ENCODE measurements at places on chromosomes 1 and 21.

DNA sequence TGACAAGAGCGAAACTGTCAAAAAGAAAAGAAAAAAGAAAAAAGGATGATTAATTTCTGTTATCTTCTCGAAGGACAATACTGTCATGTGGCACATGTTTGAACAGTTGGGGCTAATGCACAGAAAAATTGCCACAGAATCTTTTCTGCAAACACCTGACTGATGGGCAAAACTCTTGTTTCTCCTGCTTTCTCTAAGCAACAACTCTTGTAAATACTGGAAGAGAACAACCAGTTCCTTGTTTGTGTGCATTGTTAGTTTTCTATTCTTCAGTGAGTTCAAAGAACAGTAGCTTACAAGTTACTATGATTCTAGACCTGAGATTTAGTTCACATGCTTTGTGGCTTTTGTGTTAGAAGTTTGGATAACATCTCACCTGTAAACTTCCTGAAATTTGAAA, 60.7 kb downstream of the CDC14A start:
- no peak for DNase-seq

DNA sequence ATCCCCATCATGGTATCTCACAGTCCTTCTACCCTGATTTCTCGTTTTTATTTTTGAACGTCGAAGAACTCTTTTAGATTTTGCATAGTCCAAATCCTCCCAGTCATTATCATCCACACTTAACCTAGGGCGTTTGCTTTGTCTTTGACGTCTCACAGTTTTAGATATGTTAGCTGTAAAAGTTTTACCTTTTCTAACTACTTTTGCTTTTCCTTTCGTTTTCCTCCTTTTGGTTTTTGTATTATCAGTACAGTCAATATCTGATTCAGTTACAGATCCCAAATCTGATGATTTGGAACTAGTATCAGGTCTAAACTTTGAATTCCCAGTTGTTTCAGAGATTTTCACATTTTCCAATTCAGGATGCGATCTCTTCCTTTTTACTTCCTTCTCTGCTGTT, 13.1 kb upstream of the PSMG1 start:
- no peak for DNase-seq

GRCh38 chr1:5947071-5947821, 45.0 kb downstream of the NPHP4 start:
- no peak for DNase-seq

DNA sequence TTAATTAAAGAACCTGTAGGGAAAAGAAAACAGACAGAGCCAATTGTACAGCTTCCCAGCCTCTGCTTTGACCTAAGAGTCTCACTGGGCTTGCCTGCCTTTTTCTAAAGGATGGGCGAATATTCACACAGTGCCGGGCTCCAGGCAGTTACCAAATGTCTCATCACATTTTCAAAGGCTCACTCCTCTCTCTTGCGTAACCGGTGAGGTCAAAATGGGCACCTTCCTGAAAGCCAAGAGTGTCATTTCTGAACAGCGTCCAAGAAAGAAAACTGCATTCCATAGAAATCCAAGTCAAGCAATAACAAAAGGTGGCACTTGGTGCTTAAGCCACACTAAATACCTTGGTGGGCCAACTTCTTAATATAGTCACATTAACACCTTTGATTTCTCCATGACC, 710 bp upstream of the PALMD start:
- DNase-seq, result no peak

DNA sequence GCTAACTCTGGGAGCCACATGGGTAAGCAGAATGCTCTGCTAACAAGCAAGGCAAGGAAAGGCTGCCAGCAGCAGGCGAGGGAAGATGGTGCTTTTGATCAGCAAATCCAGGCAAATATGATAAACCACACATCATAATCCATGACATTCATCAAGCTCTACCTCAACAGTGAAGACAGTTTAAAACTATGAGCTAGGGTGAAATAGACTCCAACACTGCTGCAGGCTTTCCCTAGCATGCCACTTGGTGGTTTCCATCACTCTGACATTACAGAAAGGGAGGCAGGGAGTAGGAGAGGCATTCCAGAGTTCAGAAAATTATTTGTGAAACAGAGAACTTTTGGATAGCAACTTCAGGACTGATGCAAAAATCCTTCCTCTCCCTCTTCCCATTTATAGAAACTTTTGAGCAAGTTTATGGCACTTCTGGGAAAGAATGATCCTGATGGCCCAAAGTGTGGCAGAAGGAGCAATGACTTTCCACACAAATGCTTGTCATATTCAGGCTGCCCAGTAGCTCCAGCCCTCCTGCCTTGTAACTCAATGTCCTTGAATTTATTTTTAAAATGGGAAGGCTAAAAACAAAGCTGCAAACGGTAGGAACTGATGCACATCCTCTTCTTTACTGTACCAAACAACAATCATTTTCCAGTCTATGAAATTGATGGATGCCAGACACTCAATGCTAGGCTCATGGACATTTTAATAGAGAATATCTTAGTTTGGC, 70.8 kb downstream of the SMYD2 start:
- no peak for DNase-seq

DNA sequence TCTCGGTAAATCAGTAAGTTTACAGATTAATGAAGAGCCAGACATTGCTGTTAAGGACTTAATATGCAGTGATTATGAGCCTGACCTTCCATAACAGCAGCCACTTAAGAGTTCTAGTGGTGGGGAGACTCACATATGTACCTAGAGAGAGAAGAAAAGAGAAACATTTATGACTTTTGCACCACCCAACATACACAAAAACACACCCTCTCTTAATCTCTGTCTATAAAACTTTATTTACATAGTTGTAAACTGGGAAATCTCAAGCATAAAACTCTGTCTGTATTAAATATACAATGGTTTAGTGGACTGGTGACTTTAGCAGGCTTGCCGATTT, 347.4 kb upstream of the ADGRL2 start:
- no peak for DNase-seq

DNA sequence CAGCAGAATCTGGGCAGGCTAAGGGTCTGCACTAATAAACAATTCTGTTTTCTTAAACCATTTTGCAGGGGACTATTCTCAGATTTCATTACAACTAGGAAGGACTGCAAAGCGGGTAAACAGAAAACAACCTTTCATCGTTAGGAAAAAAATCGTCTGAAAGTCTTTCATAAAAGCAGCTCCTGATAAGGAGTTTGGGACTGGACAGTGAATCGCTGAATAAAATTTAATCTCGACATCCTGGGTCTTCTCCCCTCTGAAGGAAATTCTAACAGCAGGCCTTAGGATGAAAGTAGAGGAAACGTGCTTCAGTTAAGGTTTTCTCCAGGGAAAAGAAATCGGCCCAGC, 471 bp upstream of the MTF2 start:
- no peak for DNase-seq

DNA sequence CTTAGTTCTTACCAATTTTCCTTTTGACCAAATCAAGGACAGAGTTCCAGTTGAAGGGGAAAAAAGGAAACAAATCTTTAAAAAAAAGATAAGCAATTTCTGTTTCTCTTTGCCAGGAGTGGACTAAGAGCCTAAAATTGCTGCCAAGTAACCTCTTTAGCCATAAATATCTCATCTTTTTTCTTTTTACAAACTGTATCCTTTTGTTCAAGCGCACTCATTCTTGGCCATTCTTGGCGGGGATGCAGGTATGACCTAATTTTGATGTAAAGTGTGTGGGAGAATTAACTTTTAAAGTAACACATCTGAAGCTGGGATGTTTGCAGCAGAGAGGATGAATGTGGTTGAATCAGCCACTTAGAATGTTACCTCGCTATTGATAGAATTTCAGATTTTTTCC, 13.4 kb upstream of the KIF1B start:
- no peak for DNase-seq

DNA sequence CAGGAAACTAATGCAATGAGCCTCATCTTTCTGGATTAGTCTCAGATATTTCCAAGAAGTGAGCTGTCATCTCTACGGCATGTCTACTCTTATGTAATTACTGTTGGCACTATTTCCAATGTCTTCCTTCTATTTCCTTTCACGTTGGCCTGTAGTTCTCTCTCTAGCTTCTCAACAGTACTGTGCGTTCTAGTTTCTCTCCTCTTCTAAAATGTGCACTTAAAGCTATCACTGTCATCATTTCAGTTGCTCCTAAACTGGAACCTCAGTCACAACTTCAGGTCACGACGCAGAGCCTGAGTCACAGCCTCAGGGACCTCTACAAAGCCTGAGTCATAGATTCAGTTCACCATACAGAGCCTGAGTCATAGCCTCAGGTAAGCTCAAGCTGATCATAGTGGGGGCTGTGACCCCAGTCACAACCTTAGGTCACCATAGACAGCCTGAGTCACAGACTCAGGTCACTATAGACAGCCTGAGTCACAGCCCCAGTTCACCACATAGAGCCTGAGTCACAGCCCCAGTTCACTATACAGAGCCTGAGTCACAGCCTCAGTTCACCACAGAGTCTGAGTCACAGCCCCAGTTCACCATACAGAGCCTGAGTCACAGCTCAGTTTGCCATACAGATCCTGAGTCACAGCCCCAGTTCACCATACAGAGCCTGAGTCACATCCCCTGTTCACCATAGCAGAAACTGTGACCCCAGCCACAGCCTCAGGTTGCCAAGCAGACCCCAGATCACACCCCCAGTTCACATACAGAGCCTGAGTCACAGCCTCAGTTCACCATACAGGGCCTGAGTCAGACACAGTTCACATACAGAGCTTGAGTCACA, 13.0 kb downstream of the WNT9A start:
- peak; percentile 25 for DNase-seq

- DNase-seq, result no peak
Observed at GRCh38 chr1:102190429-102190828, 193.7 kb upstream of the OLFM3 start.

GRCh38 chr1:153938996-153939395, 7.5 kb downstream of the DENND4B start:
- no peak for DNase-seq

DNA sequence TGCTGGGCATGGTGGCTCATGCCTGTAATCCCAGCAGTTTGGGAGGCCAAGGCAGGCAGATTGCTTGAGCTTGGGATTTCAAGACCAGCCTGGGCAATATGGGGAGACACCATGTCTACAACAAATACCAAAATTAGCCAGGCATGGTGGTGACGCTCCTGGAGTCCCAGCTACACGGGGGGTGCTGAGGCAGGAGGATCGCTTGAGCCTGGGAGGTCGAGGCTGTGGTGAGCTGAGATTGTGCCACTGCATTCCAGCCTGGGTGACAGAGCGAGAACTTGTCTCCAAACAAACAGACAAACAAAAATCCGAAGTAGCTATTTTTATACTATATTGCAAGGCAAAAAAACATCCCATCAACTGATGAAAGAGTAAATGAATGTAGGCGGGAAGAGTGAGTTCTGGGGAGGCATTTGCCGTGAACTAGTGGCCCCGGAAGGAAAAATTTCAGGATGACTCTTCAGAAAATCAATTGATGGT, 40.6 kb downstream of the NCMAP start:
- no peak for DNase-seq

DNA sequence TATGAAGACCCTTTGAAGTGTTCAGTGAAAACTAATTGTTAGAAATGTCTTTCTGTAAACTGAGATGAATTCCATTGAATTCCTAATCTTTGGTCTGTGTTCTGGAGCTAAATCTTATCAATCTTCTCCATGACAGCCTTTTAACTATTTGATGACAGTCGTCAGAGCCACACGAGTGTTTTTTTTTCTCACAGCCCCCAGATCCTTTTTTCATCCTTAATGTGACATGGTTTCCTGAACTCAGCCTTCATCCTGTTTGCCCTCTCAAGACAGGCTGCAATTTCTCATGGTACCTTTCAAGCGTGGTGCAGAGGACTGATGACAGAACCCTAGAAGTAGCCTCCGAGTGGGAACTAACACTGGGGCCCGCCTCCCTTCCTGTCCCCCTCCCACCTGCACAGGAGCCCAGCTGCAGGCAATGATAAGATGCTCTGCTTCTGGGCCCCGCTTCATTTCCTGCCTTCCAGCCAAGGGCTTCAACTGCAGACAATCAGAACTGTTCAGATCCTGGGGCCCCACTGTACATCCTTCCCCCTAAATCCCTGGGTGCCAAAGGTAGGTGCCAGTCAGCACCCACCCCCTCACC, 114.6 kb upstream of the VAV3 start:
- no peak for DNase-seq

DNA sequence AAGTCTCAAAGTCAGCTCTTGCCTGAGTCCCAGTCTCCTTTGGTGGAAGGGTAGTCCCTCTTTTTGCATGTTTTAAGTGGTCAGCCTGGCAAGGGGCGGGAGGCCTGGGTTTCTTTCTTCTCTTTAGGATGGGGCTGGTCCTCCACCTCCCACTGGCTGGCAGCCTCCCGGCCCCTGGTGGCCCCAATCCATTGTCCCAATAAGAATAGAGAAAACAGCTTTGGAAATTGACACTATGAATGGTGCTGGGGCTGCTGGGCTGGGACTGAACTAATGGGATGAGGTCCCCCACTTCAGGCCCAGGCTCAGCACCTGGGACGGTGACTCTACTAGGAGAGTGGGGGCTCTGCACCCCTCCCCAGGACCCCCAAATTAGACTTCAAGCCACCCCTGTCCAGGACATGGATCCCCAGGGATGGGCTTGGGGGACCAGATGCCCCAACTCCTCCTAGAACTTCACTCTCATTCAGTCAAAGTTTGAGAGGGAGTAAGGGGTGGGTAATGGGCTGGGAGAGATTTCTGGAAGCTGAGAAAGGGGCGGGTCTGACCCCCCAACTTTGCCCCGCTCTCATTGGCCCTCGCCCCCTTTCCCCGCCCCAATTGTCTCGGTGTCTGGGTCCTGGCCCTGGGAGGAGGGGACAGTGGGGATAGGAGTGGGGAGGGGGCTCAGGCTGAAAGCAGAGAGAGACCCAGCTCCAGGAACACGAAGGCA, 18.2 kb downstream of the SLC27A3 start:
- no peak for DNase-seq

GRCh38 chr1:234372011-234372757, 1.1 kb upstream of the COA6 start:
- no peak for DNase-seq

- no peak for DNase-seq
Observed at GRCh38 chr21:28387220-28387619, 605.5 kb downstream of the LTN1 start.

GRCh38 chr1:24206516-24207394, 19.7 kb upstream of the IFNLR1 start:
- DNase-seq, result no peak

DNA sequence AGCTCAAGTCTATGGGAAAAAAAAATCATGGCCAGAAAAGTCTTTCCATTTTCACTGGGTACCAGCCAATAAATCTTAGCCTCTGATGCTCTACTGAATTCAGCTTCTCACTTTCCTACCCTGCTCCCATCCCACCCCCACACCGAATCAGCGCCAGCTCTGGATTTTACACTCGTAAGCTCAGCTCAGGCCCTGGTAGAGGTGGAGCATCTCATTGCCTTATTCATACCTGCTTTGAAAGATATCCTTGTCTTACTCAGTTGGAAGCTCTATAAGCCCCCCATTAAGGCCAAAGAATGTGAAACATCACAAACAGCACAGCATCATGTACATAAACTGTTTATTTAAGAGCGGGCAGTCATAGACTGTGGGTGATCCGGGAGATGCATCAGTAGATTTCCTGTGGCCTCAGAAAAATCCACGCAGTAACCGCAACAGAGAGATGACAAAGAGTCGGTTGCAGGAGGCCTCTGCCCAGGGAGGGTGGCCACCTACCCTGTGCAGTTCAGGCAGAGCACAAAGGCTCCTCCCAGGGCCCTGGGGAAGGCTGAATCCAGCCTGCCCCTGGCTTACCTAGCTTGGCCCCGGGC, 36.4 kb upstream of the ETS2 start:
- DNase-seq, result no peak

Data from kidney epithelial cell (primary cell).